Stimulated activated CD8-positive, alpha-beta memory T cell treated with anti-CD3 and anti-CD28 coated beads, Interleukin-7, amount 100 ng/mL, for 48 hours (primary cell): ENCODE measurements at places on chromosomes 5 and 9.

- no peak for DNase-seq
Observed at GRCh38 chr5:3656803-3657202, 61.2 kb downstream of the IRX1 start.

DNA sequence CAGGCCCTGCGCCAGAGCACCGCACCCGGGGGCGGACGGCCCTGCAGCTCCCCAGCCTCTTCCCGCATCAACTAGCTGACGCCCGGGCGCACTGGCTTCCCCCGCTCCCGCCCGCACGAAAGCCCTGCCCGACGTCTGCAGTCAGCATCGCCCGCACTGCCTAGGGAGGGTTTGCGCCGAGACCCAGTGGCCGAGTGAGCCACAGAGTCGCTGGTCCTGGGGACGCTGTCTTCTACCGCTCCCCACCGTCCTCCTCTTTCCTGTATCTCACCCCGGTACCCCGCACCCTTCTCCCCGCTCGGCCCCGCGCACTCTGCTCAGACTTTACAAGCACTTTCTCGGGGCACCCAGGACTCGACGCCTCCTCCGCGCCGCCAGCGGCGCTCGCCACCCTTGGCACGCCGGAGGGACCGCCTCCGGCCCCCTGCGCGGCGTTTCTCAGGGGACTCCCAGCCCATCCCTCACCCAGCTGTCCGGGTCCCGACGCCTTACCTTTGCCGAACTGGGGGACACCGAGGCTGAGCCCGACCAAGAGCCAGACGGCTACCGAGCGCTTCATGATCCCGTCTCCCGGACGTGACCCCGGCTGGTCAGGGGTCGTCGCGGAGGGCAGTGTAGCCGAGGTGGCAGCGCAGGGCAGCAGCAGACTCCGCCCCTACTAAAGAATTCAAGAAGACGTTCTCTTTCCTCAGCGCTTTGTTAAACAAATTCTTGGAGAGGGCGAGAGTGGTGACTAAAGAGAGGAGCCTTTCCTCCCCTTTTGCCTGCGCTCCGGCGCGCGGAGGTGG lies 670 bp downstream of the EDIL3 start:
- no peak for DNase-seq

- no peak for DNase-seq
Observed at GRCh38 chr5:123122273-123122672, 33.2 kb downstream of the PRDM6 start.

DNA sequence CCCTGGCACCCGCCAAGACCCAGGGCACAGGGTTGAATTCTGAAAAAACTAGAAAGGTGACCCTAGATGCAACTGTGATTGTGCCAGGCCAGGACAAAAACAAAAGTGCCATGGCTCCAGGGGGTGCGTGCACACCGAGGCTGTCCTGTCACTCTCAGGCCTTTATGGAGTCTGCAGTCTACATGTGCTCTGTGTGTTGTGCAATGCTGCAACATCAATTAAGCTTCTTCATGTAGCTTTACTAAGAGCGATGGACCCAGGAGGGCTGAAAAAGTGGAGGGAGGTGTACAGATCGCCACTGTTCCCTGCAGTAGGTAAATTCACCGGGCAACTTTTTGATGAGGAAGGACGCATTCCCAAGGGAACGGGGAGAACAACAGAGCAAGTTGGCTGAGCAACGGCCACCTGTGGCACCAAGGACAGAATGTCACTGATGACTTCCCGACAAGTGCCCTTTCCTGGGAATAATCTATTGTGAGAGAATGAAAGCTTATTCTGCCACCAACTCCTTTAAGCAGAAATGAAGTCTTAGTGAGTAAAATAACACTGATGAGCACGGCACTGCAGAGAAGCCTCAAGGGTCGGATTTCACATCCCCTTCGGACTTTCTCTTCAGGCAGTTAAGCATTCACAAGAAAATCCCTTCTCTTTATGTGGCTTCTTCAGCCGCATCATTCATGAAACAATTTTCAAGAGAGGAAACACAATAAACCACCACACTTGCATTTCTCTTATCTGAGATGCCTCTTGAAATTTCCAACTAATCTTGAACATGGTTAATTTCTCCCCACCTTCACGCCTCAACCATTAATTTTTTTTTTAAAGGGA lies 149.6 kb downstream of the DROSHA start:
- no peak for DNase-seq

- DNase-seq, result no peak
Observed at GRCh38 chr5:109611505-109611904, 78.2 kb upstream of the MAN2A1 start.

- no peak for DNase-seq
Observed at GRCh38 chr9:126470241-126470993, 143.3 kb upstream of the LMX1B start.

- DNase-seq, result no peak
Observed at GRCh38 chr5:74199005-74199404, 441.5 kb downstream of the ENC1 start.

- DNase-seq, result no peak
Observed at GRCh38 chr5:102778478-102778877, 23.4 kb downstream of the PAM start.

- DNase-seq, result no peak
Observed at GRCh38 chr5:179287631-179288030, 57.6 kb downstream of the ADAMTS2 start.

DNA sequence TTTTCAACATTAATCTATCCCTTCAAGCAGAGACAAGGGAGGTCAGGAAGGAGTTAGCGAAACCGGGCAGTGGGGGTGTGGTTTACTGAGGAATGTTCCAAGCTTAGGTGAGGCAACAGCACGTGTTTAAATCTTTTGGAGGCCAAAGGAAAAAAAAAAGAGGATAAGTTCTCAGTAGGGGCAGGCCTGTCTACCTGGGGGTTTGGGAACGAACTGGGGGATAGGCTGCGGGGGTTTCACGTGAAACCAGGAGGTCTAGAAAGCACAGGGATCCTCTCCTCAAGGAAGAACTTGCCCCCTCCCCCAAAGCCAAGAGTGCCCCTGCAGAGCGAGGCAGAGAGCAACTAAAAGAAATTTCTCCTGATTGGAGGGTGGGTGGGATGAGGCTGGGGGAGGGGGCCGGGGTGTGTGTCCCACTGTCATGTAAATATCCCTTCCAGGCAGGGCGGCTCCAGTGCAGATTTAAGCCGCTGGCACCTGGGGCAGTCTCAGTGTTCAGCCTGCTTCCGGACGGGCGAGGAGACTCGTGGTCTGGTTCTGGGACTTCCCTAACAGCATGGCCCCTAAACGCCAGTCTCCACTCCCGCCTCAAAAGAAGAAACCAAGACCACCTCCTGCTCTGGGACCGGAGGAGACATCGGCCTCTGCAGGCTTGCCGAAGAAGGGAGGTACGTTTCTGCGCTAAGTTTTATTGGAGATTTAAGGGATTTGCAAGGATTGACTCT lies 5.5 kb upstream of the SET start:
- no peak for DNase-seq

DNA sequence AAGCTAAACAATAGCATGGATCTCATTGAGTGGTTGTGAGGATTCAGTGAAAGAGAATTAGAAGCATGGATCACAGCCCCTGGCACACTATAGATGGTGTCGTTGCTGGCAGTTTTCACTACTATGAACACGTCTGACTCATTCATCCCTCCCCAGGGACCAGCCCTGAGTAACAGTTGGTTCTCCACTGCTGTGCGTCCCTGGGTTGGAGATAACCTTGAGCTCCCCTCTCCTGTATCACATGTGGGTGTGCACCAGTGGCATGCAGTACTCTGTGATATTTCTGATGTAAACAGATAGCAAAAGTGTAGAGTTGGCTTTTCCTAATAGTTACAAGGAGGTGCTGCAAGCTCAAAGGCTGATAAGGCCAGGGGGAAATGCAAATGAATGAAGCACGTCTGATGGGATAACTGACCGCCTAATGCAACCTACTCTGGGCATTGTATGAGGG lies 8.8 kb upstream of the LCP2 start:
- no peak for DNase-seq

- DNase-seq, result no peak
Observed at GRCh38 chr5:171288066-171288465, 21.0 kb upstream of the TLX3 start.

DNA sequence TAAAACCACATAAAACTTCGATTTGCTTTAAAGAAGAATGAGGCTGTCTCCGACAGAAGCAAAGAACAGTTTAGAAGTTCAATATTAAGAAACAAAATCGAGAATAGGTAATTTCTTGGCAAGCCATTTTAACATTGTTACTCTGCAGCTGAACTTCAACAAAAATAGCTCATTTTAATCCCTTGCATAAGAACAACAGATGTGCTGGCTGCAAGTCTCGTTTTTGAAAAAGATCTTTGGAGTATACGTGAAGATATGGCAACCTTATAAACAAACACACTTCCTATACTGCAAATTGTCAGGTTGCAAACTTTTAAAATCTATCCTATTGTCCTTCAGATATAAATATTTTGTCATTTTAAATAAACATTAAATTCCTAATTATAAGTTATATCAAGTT lies 71.5 kb downstream of the FBN2 start:
- no peak for DNase-seq

GRCh38 chr9:89738137-89738932 lies 133.5 kb downstream of the GADD45G start:
- no peak for DNase-seq

DNA sequence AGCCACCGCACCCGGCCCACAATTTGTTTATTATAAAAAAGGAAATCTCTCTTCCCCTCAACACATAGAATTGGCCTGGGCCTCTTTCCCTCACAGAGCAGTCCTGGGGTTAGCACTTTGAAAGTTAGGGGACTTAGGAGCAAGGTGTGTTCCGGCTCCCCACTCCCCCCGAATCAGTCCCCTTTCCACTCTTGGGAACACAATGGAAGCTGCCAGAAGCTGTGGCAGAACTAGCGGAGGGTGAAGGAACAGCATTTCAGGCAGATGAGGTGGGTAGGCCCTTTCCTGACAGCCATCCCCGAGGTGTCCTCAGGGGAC lies 16.4 kb upstream of the C5orf47 start:
- no peak for DNase-seq

DNA sequence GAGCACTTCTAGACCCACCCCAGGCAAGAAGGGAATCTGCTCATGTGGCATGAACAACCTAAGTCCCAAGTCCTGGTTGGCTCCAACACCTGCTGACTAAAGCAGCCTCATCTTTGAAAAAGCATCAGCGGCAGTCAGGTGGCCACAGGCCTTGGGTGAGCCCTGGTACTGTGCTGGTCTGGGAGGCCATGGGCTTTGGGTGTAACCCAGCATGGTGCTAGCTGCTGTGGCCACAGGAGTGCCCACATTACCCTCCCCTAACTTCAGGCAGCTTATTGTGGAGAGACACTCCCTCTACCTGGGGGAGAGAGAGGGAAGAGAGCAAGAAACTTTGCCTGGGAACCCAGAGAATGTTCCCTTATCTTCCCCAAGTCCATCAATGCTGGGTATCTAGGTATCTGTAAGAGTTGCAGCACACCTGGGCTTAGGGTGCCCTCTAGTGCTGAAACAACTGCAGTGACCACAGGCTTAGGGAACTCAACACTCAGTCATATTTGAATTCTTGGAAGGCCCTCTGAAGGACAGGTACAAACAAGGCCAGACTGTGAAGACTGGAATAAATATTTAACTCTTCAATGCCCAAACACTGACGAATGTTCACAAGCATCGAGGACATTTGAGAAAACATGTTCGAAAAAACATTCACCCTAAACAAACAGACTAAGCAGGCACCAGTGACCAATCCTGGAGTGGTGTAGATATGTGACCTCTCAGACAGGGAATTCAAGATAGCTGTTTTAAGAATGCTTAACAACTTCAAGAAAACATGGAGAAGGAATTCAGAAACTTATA lies 69.9 kb upstream of the OR2K2 start:
- peak; percentile 11 for DNase-seq

DNA sequence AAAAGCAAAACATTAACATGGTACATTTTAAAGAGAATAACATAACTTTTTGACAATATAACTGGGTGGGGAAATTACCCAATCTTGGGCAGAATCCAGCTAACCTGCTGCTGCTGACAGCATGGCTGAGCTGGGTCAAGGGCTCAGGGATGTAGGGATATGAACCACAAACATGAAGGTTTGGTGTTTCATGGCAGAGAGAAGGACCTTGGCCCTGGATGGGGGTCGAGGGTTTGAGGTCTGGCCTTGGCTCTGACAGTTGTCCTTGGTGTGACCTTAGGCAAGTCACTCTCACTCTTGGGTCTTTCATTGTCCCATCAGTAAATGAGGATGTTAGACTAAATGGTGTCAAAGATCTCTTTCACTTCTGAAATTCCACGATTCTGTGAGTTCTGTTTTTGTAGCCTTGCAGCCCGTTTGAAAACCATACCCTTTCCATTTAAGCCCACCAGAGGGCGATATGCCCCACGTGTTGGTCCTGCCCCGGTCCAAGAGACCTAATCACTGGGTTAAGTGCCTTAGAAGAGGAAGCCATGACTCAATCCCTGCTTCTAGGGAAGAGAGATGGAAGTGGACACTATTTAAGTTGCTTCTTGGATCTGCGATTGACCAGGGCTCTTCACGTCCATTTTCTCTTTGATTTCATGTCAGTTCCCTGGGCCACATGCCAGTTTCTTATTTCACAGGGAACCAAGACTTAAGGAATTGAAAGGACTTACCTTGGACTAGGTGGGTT lies 56.8 kb upstream of the TEX48 start:
- DNase-seq, result no peak

- DNase-seq, result no peak
Observed at GRCh38 chr5:200985-201384, 9.7 kb downstream of the LRRC14B start.
